ENCODE measurements at places on chromosomes 7 and 10.

GRCh38 chr7:134741907-134742635, 37.4 kb upstream of the CALD1 start:
- DNase-seq: no peak

- DNase-seq: no peak
Observed at GRCh38 chr7:95925236-95925635, 152.9 kb downstream of the DYNC1I1 start.

- DNase-seq: no peak
Observed at GRCh38 chr10:45593938-45594275, 78.7 kb downstream of the ZFAND4 start.

DNA sequence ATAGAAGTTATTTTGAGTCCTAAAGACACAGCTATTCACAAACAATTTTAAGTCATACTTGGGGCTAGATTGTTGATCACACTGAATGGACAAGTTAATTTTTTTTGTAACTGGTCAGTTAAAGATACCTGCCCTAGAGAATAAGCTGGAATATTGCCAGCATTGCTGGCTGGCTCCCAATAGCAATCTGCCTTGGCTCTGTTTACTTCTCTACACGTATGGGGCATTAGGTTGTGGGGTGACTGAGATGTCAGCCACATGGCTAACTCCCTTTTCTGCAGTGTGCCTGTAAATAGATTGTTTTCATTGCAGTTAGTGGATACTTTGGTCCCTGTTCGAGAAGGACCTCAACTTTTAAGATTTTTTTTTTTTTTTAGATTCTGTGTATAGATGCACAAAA, 128.2 kb downstream of the SEMA3E start:
- DNase-seq: no peak

- DNase-seq: no peak
Observed at GRCh38 chr7:36312064-36312914, 77.4 kb upstream of the ANLN start.

- DNase-seq: no peak
Observed at GRCh38 chr10:131620904-131621303, 279.9 kb upstream of the PPP2R2D start.

GRCh38 chr7:1377111-1377909, 82.0 kb downstream of the MICALL2 start:
- peak; percentile 65 for DNase-seq

DNA sequence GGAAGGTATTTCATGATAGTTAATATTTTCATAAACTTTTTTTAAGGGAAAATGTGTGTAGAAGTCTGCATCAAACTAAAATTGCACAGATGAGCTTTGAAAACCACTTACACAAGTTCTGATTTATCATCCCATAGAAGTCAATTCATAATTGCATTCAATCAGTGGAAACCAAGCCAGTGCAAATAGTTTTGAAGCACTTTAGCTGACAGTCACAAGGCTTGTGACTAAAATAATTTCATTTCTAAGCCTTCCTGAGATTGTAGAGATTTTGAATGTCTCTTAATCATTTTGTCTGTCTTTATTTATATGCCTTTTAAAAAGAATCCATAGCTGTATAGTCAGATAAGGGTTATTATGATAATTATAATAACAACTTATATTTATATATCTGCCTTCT, 41.4 kb downstream of the EXOC4 start:
- no peak for DNase-seq

- no peak for DNase-seq
Observed at GRCh38 chr7:101059620-101059942, 25.7 kb upstream of the TRIM56 start.

All from posterior cingulate gyrus (tissue), 11 donors.